KG1 (cell line): ENCODE measurements at places on chromosomes 2 and 18.

DNA sequence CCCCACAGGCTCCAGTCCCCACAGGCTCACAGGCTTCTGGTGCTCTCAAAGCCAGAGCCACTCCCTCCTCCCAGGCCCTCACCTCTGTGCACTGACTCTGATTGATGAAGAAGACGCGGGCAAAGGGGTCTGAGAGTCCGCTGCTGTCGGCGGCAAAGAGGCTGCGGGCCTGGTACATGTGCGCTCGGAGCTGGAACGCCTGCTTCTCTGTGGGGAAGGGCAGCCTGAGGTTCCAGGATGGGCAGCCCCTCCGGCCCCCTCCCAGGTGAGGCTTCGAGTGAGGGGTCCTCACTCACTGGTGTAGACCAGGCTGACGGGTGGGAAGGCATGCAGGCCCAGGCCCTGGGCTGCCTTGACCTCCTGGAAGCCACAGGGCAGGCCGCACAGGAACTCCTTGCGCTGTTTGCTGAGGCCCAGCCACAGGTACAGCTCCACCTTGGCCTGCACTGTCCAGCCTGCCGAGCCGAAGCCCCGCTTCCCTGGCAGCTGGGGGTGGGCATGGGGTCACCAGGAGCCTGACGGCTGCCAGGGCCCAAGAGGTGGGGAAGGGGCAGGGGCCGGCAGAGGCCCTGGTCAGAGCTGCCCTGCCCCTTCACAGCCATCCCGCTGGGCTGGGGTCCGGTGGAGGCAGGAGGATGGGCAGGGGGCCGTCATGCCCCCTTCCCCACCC is 2.0 kb downstream of the OTOF start:
- DNase-seq, result no peak

GRCh38 chr2:55923091-55923981 is at the start of gene EFEMP1:
Gene EFEMP1 (minus strand): TSS chr2:55923782. CDS start chr2:55922440, 1,342 bp downstream.
- DNase-seq, result no peak

DNA sequence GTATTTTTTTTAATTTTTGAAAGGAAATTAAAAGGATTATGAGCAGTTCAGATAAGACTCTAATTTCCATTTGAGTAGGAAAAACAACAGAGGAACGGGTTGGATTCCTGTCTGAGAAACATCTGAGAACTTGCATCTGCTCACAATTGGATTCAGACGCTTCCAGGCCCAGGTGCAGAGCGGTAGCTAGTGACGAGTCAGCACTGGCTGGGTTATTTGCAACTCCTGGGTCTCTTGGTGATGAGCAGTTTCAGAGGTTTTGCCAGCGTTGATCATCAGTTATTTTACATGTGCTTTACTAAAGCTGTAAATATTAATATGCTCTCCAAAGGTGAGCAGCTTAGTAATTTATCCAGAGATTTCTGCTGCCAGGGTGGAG is 39.1 kb upstream of the B3GNT7 start:
- no peak for DNase-seq

DNA sequence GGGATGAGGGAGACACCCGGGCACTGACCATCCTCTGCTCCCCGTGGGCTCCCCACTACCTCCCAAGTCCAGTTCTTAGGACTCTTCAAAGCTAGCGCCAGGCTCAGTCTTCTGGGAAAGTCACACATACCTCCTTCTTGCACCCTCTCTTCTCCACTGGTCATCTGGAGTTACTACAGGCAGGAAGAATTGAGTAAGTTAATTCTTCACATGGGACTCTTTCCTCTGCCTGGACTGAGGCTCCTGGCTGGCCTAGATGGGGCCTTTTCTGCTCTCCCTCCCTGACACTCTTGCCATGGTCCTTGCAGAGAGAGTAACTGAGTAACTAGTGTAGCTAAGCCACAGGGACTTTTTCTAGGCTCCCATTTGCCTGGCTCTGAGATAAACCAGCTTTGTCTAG is 96.5 kb upstream of the CELF4 start:
- no peak for DNase-seq

GRCh38 chr18:52451256-52451655 is 111.3 kb downstream of the DCC start:
- no peak for DNase-seq

DNA sequence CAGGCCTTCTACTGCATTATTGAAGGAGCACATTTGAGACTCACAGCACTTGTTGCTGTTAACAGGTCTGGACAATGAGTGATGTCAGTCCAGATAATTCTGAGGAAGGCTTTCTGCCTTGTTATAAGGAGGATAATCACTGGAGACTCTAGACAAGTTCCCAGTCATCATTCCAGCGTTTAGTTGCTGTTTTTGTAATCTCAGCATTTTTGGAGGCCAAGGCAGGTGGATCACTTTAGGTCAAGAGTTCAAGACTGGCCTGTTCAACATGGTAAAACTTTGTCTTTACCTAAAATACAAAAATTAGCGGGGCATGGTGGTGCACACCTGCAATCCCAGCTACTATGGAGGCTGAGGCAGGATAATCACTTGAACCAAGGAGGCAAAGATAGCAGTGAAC is 39.6 kb upstream of the TRIM43B start:
- no peak for DNase-seq
